ENCODE measurements at places on chromosomes 13 and 19.

GRCh38 chr13:28271056-28271840, 132.9 kb downstream of the PAN3 start:
- no peak for DNase-seq

- DNase-seq = no peak
Observed at GRCh38 chr13:36006347-36006746, 124.8 kb downstream of the DCLK1 start.

DNA sequence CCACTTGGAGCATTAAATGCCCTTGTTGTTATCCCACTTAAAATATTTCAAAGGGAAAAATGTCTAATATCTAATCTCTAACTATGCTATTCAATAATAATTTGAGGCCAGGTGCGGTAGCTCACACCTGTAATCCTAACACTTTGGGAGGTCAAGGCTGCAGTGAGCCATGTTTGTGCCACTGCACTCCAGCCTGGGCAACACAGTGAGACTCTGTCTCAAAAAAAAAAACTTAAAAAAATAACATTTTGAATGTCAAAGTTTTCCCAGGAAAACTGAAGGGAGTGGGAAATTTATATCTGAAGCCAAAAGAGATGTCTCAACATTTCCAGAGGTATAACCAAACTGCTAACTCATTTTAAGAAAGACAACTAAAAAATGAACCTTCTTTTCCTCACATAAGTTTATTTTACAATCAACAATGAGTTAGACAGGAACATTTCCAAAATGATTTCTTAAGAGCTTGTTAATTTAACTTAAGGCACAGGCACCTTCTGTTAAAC, 47.9 kb downstream of the CAB39L start:
- no peak for DNase-seq

DNA sequence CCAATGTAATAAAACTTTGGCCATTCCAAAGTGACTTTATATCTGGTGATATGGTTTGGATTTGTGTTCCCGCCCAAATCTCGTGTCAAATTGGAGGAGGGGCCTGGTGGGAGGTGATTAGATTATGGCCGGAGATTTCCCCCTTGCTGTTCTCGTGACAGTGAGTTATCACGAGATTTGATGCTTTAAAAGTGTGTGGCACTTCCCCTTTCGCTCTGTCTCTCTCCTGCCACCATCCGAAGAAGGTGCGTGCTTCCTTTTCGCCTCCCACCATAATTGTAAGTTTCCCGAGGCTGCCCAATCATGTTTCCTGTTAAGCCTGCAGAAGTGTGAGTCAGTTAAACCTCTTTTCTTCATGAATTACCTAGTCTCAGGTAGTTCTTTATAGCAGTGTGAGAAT, 9.3 kb upstream of the NALCN start:
- DNase-seq = no peak
